ENCODE measurements at places on chromosomes 3 and 15.

DNA sequence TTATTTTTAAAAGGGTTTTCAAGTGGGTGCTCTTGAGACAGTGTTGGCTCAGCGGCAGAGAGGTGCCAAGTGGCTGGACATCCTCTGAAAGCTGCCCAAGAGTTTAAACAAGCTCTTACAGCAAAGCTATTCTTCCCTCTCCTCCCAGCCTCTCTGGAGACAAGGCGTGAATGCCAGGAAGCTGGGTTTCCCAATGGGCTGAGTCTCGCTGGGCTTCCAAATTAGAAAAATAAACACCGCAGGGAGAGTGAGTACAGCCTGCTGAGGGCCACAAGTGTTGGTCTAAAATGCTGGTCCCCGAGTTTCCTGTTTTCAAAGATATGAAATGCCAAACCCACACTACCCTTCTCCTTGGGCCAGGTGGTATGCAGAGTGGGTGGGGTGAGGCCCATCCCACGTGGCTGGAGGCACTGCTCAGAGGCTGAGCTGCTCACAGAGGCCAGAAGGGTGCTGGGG is 36.4 kb downstream of the ZDHHC3 start:
- no peak for DNase-seq

DNA sequence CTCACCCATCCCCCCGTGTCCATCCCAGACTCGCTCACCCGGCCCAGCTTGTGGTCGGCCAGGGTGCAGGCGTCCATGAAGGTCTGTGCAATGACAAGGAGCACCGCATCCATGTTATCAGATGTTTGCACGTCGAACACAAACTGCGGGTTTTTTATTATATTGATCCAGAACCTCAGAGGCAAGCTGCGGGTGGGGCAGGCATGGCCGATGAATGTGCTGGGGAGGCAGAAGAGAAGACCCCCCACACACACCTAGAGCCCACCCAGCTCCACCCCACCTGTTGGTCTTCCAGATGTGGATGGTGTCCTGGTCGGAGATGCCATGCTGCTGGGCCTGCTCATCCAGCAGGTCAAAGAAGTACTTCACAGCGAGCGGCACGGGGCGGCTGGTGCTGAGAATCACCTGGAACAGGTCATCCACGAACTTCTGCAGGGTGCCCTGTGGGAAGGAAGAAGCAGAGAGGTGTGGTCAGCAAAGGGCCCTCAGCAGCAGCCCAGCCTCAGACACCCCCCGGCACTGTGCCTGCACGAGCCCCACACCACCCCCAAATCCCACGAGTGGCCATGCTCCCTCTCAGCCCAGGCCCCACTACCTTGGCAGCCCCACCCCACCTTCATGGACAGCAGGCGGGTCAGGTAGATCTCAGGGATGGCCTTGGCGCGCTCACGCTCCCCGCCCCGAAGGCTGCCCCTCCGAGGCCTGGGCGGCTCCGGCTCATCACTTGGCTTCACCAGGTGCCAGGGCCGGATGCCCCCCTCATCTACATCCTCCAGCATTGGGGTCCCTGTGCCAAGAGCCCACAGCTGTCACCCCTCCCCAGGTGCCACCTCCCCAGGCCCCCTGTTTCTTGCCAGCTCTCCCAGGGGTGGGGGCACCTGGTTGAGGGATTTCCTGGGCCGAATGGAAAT is 20.3 kb downstream of the PLXNB1 start:
- no peak for DNase-seq

GRCh38 chr3:134804508-134805480 is 9.7 kb downstream of the EPHB1 start:
- DNase-seq, result no peak

DNA sequence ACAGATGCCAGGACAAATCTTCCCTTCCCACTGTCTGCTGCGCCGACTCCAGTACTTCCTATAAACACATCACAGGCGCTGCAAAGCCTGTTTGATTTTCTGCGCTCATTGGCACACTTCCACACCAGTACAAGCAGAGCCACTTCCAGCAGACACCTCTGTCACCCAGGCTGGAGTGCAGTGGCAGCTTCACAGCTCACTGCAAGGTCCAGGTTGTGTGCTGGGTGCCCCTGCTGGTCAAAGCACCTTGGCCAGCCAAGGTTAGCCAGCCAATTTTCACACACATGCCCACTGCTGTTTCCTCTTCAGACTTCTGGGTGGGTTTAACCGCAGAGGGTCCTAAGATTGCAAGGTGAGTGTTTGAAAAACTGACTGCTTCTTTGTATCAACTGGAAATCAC is 4.9 kb downstream of the CHDH start:
- DNase-seq, result no peak
